ENCODE measurements at places on chromosomes 12 and 14.

GRCh38 chr12:6080149-6081045, 44.1 kb downstream of the VWF start:
- DNase-seq, result no peak

GRCh38 chr12:116204785-116205184, 72.7 kb downstream of the MED13L start:
- no peak for DNase-seq

- no peak for DNase-seq
Observed at GRCh38 chr12:93275589-93275988, 102.1 kb upstream of the NUDT4 start.

GRCh38 chr12:108950991-108951739, 69.7 kb downstream of the SVOP start:
- DNase-seq, result peak; percentile 27

GRCh38 chr14:87756661-87757060, 236.3 kb downstream of the GALC start:
- DNase-seq, result no peak

DNA sequence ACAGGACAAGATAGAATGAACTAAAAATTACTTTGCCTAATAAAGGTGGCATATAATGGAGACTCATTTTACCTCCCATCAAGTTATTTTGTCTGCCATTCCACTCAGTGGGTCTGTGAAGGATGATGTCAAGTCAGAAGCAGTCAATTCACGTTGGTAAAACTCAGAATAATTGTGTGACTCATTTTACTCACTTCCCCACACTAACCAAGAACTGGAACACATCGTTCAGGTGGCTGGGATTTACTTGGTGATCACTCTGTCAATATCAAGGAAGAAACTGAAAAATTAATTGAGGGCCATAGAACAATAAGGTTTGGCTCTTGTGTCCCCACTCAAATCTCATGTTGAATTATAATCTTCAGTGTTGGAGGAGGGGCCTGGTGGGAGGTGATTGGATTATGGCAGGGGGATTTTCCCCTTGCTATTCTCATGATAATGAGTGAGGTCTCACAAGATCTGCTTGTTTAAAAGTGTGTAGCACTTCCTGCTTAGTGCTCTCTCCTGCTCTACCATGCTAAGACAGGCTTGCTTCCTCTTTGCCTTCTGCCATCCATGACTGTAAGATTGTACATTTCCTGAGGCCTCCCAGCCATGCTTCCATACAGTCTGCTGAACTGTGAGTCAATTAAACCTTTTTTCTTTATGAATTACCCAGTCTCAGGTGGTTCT, 35.7 kb upstream of the GTF2A1 start:
- DNase-seq, result no peak

- DNase-seq, result no peak
Observed at GRCh38 chr14:101001311-101002069, 98.0 kb upstream of the RTL1 start.

- no peak for DNase-seq
Observed at GRCh38 chr14:41783403-41783802, 176.7 kb downstream of the LRFN5 start.

- DNase-seq, result no peak
Observed at GRCh38 chr12:23043646-23044045, 418.7 kb downstream of the ETNK1 start.

DNA sequence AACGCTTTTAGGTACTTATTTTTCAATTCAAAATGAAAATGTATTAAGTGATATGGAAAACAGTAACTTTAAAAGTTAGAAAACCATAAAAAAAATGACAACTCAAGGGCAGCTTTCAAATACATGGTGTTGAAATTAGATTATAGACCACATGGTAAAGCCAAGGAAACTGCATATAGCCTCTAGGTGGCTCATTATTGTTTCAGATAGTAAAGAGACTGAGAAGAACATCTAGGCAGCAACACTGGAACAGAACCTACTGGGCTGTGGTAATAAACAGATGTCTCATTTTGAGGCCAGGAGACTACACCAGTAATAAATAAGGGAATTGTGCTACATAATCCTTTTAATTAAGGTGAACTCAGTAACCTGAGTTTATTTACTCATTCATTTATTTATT, 13.0 kb downstream of the FBXO33 start:
- DNase-seq, result no peak

DNA sequence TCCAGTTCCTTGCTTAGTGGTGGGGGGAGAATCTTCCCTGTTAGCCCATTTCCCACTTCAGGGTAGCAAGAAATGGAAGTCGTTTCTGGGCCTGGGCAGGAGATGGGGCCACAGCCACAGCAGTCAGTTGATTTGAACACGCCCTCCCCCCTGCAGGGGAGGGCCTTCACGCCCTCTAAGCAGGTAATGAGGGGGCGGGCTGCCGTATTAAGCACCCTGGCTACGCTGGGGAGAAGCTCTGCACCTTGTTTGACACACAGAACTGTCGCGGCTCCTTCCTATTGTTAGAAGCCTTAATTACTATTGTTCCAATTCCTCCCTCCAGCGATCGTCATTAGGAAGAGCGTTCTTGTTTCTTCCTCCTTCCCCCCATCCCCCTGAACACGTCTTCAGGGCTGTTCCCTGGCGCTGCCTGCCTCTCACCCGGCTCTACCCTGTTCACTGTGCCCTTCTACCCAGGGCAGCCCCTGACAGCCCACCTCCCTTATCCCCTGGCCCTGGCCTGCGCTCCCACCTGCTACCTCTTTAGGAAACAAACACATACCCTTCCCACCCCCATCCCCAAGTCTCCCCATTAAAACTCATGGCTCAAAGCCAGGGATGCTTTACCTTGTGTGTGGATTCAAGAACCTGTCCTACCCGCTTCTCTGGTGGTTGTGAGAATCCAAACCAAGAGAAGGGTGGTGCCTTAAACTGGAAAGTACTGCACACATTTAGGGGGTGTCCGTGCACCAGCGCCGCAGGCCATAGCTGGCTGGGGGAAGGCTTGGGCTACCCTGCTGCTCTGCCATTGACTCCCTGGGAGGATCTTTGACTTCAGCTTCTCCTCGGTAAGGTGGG, 137.6 kb downstream of the TSPAN9 start:
- no peak for DNase-seq

DNA sequence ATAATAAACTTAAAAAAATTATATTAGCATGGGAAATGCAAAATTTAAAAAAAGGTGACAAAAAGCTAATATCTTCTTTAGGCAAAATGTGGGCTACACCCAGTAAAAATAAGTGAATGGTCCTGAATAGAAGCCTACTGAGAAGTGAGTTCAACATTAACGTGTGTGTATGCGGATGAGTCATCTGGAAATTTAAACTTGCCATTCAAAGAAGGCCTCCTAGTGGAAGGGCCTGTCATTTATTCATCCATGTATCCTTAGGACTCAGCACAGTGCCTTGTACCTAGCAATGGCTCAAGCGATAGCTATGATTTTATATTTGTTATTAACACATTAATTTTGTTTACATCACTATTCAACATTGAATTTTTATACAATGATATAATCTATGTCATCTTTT, 226.2 kb downstream of the NUBPL start:
- DNase-seq, result no peak

GRCh38 chr12:78208092-78208491, 377.4 kb downstream of the NAV3 start:
- DNase-seq, result no peak

GRCh38 chr14:52363961-52364360, 49.8 kb downstream of the PTGER2 start:
- DNase-seq, result no peak

DNA sequence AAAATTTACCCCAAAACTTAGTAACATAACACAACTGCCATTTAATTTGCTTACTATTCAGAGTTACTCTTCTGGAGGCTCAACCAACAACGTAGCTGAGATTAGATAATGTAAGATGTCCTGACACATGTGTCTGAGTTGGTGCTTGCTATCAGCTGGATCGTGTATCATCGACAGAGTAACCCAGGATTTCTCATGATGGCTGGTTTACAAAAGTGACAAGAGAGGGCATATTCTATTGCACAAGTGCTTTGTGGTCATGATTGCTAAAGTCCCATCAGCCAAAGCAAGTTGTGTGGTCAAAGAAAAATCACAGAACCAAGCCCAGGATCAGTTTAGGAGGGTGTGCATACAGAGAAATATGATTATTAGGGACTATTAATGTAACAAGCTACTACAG, 73.4 kb downstream of the CAPZA3 start:
- no peak for DNase-seq

- no peak for DNase-seq
Observed at GRCh38 chr14:23883684-23884540, 69.7 kb upstream of the DHRS4 start.

GRCh38 chr12:11638315-11638916, 11.1 kb upstream of the ETV6 start:
- no peak for DNase-seq

- DNase-seq, result no peak
Observed at GRCh38 chr12:179131-179884, 34.6 kb downstream of the SLC6A12 start.

DNA sequence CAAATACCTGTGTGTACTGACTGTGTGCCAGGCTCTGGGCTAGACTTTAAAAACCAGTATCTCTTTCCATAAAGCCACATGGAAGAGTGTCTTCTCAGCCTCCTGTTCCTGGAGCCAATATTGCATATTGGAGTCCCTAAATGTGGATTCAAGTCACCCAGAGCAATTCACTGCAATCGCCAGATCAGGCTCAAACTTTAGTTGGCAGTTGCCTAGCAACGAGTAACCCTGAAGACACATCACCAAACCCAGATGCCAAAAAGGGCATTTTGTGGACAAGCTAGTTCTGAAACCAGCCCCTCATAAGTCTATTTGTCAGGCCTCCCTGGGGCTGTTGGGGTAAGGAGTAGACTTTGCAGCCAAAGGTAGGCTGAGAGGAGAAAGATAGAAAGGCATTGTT, 13.7 kb downstream of the DPF3 start:
- DNase-seq, result no peak

DNA sequence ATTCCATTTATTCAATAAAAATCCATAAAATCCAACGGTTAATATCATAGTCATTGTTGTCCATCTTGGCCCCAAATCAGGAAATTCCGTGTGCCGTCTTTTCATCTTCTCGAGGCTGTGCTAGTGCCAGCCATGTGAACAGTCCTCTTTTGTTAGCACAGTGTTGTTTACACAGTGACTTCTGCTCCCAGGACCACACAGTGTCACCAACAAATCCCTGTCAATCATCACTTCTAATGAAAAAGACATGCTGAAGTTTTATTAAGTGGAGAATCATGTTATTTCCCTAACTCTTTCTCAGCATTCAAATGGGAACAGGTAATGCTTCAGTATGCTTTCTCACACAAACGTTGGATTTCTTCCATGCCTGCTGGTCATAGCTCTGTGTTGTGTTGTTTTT, 1.9 kb upstream of the SLCO1A2 start:
- no peak for DNase-seq

DNA sequence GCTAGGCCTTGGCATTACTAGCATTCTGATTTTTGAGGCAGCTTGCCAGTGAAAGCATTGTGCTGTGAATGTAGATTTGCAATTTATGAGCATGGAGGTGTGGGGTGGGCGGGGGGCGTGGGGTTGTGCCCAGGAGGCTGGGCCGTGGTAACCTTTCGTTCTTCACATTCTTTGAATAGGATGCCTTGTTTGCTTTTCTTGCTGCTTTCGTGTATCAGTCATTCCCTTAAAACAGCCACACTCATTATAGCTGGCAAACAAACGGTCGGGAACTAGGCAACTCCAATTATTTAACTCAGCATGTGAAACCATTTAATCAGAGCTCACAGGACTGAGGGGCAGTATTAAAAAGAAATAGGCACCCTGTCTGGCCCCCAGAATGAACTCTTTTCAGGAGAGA, 115.9 kb upstream of the PELI2 start:
- DNase-seq, result no peak

- no peak for DNase-seq
Observed at GRCh38 chr12:72346363-72346944, 74.3 kb downstream of the TRHDE start.

GRCh38 chr12:114476159-114476558, 70.2 kb upstream of the TBX5 start:
- DNase-seq, result no peak

GRCh38 chr12:52119398-52120254, 40.1 kb downstream of the SMIM41 start:
- DNase-seq, result no peak

- no peak for DNase-seq
Observed at GRCh38 chr12:39839072-39839471, 219.5 kb upstream of the ABCD2 start.

DNA sequence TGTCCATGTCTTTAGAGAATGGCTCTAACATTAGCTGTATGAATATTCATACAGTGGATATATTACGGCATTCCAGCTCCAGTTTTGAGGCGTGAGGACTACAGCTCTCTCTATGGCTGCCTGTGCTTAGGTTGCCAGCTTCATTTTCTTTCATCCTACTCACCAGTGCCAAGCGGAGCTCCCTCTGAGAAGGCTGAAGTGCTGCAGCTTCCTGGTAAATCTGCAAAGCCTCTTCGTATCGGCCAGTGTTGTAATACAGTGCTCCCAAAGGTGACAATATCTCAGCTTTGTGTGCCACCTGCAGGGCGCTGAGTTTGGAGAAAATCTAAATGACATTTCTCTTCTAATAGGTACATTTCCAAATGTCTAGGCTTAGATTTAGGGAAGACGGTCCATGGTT, 19.8 kb upstream of the OVCH1 start:
- no peak for DNase-seq

GRCh38 chr12:6612247-6612646, 5.1 kb upstream of the CHD4 start:
- no peak for DNase-seq

GRCh38 chr14:101070540-101071492, 167.3 kb upstream of the RTL1 start:
- DNase-seq, result no peak

- DNase-seq, result no peak
Observed at GRCh38 chr12:5197656-5198055, 154.0 kb downstream of the KCNA5 start.

DNA sequence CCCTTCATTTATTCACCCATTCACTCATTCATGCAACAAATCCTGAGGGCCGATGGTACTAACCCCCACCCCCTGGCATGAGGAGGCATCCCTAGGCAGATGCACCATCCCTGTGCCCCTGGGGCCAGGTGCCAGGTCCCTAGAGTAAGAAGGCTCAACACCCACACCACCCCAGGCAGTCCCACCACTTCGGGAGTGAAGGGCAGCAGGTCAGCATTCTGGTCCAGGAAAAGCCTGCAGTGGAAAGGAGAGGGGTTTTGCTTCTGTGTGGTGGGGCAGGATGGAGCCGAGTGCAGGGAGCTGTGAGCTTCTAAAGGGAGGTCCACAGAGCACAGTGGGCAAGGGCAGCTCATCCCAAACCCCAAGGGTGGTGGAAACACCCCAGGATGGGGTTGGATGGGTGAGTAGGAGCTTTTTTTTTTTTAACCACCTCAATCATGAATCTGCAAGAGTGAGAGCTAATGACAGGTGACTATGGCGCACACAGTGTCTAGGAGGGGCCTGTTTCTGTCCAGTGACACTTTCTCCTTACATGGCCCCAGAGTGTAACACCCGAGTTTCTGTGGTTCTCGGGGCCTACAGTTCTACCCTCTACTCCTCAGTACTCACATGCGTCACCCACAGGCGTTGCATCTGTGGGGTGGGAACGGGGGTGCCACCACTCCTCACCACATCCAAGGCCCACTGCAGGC, 414.3 kb downstream of the TMEM121 start:
- no peak for DNase-seq

Measured in pulmonary artery endothelial cell (primary cell).